ENCODE measurements at places on chromosomes 12 and 14.
A peak's percentile ranks its signal among the peaks of the same experiment; 100 is the strongest.

GRCh38 chr12:78420991-78421390 is 443.6 kb upstream of the SYT1 start:
- DNase-seq = no peak

- no peak for DNase-seq
Measured at GRCh38 chr12:50394469-50395029, 1.9 kb downstream of the FAM186A start.

- DNase-seq = no peak
Measured at GRCh38 chr12:124684971-124685688, 117.7 kb upstream of the NCOR2 start.

- no peak for DNase-seq
Measured at GRCh38 chr14:75604979-75605851, 26.8 kb downstream of the FLVCR2 start.

DNA sequence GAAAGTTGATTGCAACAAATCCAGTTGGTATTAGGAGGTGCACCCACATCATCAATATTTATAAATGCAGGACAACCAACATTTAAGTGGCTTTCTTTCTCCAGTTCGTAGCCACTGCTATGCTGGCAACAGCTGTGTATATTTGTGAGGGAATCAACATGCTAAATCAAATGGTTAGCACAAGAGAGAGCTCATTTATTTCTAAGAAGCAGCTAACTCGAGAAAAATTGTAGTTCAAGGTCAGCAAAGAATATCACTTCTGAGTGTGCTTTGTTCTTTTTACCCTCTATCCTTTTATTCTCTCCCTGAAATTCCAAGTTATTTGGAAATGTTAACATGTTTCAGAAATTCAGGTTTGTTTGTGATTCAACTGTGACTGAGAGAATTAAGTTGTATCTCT is 137.3 kb downstream of the NAV3 start:
- no peak for DNase-seq

DNA sequence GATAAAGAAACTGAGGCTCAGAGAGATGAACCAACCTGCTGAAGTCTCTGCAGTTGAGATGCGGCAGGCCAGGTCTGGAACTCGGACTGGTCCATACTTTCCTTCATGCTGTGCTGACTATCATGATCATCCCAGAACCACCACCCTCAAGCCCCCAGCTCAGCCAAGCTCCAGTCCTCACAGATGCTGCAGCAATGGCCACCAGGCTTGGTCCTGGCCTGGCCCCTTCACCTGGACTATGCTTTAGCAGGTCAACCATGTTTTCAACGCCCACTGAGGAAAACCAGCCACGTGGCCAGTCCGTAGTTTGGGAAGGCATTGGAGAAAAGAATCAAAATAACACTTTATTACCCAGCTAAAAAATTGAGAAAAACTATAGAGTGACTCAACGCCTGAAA is 1.4 kb downstream of the GPR68 start:
- DNase-seq = no peak

DNA sequence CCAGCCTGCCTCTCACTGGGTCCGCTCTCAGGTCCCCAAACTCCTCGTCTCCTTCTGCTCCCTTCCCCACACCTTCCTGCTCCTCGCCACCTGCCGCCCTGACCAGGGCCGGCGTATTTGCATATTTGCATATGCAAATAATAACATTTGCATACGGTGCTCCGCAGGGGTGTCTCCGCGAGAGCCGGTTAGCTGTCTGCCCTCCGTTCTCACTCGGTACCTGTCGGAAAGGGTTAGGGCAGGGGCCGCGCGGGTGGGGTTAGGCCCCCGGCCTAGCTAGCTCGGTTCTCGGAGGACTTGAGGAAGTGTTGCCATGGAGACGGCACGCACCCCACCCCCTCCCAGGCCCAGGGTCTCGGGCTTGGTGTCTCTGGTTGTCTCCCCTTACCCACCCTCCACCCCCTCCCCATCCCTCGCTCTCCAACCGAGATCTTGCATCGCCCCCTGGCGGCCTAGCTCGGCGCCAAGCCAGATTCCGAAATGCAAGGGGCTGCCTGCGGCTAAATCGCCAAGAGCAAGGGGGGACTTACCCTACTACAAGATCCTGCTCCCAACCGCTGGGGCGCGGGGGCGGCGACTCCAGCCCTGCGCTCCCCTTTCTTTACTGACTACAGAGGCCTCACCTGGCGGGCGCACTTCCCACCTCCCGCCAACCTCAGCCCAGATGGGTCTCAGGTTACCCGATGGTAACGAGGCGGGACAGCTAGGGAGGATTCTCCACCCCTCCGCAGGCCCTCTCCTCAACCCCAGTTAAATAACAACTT is 8.1 kb downstream of the STAC3 start:
- DNase-seq = peak; percentile 74

DNA sequence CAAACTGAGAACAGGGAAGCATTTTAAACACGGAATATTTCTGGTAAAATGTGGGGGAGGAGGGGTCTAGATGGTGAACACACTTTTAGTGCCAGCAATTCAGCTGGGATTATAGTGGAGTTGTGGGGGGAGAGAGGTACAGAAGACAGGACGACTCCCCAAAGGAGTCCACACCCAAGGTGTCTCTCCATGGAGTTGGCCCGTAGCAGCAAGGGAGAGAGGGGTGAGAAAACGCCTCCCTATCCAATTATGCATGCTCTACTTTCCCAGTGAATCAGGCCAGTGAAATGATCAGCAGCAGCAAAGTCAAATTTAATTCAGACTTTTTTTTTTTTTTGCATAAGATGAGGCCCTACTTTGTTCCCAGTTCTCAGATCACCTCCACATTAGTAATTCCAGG is 38.6 kb downstream of the BTG1 start:
- no peak for DNase-seq

All from CD8-positive, alpha-beta memory T cell (primary cell).